ENCODE measurements at places on chromosomes 7 and 10. TPM values are rescaled to one million over a fixed set of nuclear protein-coding genes. Genes with fewer than 3 reads are reported as not detected.

DNA sequence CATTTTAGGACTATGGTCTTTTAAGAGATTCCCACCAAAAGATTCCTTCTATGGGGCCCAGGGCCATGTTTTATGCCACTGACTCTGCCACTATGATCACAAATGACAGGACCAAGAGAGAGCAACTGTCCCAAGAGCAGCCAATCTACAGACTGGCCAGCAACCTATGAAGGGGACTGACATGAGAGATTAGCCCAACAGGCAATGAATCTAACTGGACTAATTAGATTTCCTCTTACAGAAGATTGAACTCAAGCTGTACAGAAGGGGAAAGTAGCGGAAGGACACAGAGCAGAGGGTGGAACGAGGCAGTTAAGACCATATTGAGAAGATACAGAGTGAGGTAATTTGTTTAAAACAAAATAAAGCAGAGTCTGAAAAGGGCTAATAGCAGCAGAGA lies 25.8 kb downstream of the ZNF800 start:
- no peak for DNase-seq

DNA sequence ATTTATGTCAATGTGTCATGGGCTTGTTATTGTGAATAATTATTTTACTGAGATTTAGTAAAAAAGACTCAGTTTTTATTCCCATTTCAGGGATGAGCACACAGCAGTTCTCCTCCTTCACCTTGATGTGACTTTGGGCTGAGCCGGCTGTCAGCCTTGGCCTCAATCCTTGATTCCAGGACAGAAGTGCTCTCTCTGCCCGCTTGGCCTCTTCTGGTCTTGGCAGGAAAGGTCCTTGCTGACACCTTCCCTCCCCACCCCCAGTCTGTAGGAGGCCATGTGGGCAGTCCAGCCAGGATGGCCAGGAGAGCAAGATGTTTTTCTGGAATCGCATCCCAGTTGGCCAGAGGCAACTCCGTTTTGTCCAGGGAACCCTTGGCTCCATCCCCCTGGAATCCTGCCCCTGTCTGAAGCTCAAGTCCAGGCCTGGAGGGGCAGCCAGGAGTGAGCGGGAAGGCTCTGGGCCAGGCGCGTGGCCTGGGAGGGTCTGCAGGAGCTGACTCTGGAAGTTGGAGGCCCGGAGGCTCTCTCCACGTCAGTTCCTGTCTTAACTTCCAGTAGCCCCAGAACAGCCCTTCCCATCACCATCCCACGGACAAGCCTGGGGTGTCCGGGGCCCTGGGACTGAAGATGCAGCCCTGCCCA lies 100.9 kb downstream of the PDGFA start:
- no peak for DNase-seq

DNA sequence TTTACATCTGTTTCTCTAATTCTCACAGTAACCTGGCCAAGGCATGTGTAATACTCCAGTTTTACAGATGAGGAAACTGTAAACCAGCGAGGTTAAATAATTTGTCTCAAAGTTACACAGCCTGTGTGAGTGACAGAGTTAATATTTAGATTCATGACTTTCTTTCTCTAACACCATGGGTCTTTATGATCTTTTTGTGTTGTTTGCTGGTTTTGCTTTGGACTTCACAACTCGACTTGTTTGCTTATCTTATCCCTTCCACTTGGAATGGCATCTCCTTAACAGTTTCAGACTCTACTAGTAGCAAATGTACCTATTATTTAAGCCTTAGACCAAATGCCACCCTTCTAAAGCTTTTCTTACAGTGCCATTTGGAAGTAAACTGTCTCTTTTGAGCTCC lies 34.4 kb downstream of the MXI1 start:
- no peak for DNase-seq

- DNase-seq, result no peak
Observed at GRCh38 chr10:48765039-48765438, 80.4 kb downstream of the WDFY4 start.

DNA sequence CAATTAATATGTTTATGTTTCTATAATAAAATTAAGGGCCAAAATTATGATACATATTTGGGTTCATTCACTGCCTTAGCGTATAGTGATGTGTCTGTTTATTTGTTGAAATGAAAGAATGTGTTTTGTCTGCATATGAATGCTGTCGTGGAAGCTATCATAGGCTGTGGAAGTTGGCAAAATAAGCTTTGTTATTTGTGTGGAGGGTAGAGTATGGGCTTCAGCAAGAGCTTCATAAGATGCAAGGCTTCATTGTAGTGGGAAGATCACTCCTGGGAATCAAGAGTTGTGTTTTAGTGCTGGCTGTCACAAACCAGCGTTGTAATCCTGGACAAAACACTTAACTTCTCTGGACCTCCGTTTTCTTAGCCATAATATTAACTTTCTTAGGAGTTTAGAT lies 2.5 kb downstream of the SLK start:
- no peak for DNase-seq

- no peak for DNase-seq
Observed at GRCh38 chr7:53719122-53719521, 683.7 kb downstream of the POM121L12 start.

GRCh38 chr7:209906-210305 lies 17.5 kb downstream of the FAM20C start:
- no peak for DNase-seq

- DNase-seq, result no peak
Observed at GRCh38 chr7:20435305-20435704, 104.6 kb downstream of the ITGB8 start.

DNA sequence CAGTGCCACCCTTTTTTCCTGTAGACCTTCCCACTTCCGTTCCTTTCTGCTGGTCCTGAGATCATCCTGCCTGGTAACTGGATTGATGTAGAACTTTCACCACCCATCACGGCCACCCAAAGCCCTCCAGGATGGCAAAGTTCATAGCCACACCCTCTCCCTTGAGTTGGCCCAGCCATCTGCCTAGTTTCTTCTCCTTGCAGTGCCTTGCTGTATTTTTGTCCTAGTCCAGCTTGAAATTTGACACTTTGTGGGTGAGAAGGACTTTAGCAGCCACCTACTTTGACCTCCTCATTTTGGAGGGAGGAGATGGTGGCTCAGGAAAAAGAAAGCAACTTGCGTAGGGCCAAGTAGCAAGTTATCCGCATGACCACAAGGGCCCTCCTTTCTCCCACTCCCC lies 140.7 kb downstream of the BUB3 start:
- no peak for DNase-seq

GRCh38 chr7:14552060-14552459 lies 350.5 kb downstream of the DGKB start:
- DNase-seq, result no peak

DNA sequence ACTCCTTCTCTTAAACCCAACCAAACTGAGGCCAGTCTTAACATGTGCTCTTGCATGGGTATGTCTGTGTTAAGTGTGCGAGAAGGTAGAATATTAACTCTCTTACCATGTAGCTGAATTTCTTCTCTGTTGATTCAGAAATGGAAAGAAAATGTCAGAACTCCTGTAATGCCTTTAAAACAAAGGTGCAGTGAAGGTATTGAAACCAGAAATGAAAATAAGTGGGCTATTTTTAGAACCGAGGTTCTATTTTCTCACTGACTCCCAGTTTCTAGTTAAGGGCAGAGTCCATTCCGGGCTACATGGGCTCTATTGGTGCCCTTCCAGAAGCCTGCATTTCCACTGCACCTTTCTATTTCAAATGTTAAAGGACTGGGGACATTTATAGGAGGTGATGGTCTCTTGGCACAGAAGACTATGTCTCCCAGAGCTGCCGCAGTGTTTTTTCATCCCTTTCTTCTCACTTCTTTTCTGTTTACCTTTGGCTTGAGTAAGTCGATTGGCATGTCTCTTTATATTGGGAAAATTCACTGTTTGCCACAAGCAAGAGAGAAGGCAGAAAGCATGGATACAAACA lies 174.9 kb downstream of the LRMDA start:
- DNase-seq, result no peak

DNA sequence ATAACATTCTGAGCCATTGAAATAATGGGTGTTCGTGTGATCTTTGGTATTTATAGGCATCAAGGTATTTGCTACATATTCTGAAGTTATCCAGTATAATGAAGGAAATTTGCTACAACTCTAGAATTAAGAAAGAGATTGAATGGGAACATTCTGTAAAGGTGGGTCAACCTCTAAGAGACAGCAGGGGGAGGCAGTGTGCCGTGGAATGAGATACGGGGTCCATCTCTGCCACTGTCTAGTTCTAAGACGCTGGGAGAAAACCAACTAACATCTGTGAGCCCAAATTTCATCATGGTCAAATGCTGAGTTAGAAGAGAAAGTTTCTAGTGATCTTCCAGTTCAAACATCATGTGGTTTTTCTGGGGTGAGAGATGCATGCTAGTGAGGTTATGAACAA lies 368.9 kb downstream of the SORCS1 start:
- no peak for DNase-seq

GRCh38 chr7:143321242-143321641 lies 5.3 kb downstream of the CLCN1 start:
- DNase-seq, result no peak

Gene AKR1C8
- polyA plus RNA-seq, result not detected

Gene ZWINT
- polyA plus RNA-seq, result 56.4 TPM

Gene FRMD4A
- 68.8 TPM for polyA plus RNA-seq

Gene LOXL4
- 26.7 TPM for polyA plus RNA-seq

Gene ALOX5
- not detected for polyA plus RNA-seq

Gene ADIRF
- 7.2 TPM for polyA plus RNA-seq

Gene COL28A1
- polyA plus RNA-seq, result 0.16 TPM
